Daoy (cell line): ENCODE measurements at places on chromosomes 13 and 19. TPM values are rescaled to one million over a fixed set of nuclear protein-coding genes. Genes with fewer than 3 reads are reported as not detected.

GRCh38 chr19:46859637-46860124, 1.1 kb upstream of the ARHGAP35 start:
- no peak for DNase-seq

IGFL3 gene
- not detected in 2 replicates for total RNA-seq

GRCh38 chr13:37383046-37383445, 215.5 kb downstream of the POSTN start:
- no peak for DNase-seq

DNA sequence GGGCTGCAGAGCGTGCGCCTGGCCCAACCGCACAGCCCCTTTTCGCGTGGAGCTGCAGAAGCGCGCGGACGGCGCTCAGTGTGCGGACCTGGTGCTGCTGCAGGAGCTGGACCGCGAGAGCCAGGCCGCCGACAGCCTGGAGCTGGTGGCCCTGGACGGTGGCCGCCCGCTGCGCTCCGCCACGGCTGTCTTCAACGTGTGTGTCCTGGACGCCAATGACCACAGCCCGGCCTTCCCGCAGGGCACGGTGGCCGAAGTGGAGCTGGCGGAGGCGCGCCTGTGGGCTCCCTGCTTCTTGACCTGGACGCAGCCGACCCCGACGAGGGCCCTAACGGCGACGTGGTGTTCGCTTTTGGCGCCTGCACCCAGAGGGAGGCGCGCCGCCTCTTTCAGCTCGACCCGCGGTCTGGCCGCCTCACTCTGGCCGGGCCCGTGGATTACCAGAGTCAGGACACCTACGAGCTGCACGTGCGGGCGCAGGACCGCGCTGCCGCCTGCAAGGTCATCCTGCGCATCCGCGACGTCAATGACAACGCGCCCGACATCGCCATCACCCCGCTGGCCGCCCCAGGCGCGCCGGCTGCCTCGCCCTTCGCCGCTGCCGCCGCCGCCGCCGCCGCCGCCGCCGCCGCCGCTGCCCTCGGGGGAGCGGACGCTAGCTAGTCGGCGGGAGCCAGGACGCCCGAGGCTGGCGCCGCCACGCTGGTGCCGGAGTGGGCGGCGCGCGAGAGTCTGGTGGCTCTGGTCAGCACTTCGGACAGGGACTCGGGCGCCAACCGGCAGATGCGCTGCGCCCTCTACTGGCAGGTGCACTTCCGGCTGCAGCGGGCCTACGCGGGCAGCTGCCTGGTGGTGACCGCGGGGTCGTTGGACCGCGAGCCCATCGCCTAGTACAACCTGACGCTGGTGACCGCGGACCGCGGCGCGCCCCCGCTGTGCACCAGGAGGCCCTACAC, 172.2 kb downstream of the OLFM4 start:
- no peak for DNase-seq

GRCh38 chr13:95457294-95457693, 95.2 kb upstream of the CLDN10 start:
- no peak for DNase-seq

GRCh38 chr19:32674153-32674930, 638 bp downstream of the ANKRD27 start:
- DNase-seq = no peak

DNA sequence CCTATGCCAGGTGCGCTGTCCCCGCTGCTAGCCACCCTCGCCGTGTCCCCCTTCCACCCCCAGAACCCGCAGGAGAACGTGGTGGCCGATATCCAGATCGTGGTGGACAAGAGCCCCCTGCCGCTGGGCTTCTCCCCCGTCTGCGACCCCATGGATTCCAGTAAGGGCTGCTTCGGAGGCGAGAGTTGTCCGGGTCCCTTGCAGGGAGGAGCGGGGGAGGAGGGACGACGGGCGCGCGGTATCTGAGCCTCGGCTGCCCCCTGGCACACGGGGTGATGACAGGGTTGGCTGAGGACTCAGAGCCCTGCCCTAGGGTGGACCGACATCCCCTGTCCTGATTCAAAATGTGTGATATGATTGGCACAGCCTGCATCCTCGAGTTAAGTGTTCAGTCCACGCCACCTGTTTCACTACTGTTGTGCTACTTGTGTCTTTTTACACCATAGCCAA, 653 bp downstream of the MVB12A start:
- DNase-seq = peak; percentile 63

DNA sequence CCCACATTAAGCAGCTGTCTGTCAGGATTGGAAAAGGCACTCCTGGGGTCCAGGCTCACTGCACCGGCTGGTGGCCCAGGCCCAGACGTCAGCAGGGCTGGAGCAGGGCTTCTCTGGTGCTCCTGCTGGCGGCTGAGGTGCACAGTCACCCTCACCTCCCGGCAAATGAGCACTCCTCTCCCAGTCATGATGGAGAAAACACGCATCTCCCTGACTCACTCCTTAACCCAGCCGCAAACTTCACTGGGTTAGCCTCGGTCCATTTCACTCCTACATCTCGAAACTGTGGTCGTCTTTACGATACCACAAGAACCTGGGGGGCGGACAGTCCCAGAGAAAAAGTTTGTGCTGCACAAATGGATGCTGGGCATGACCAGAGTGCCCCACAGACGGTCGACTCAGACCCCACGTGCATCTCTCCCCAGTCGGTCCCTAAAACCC, 3.3 kb upstream of the RASA3 start:
- DNase-seq = peak; percentile 71

ZNF649 gene
- 9.0 and 14.5 TPM in 2 replicates for total RNA-seq

- no peak for DNase-seq
Measured at GRCh38 chr13:113162783-113163685, 4.6 kb downstream of the PROZ start.

KRTDAP gene
- not detected in 2 replicates for total RNA-seq

- DNase-seq = no peak
Measured at GRCh38 chr13:21225082-21225481, 48.6 kb downstream of the MRPL57 start.

- DNase-seq = peak; percentile 49
Measured at GRCh38 chr19:17097593-17098126, 22.1 kb downstream of the MYO9B start.

DNA sequence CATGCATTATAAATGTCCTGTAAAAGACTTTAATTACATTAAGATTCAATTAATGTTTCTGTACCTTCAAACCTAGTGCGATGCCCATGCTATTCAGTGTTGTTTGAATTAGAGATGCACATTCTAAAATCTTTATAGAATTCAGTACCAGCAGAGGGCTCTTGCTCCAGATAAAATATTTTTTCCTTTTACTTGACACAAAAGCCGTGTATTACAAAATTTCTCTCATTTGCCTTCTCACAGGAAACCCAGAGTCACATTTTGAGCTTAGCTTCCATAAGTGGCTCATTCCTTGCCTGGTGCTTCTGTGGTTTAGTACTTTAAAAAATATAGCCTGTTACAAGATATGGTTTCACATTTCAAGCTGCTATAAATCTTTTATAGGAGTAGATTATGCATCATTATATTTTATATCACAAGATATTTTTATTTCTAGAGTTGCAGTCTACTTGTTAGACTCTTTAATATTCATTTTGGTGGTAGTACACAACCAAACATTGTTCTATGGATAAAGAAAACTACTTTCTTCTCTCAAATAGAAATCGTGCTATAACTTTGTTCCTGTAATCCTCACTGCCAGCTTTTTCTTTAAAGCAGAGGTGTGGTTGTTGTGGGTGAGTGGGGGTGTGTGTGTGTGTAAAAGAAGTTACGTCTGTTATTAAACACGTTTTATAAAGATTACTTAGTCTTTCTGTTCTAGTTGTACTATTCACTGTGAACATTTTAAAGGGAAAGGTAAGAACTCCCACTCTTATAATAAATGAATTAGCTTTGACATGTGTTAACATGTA, 101.4 kb downstream of the RNF17 start:
- no peak for DNase-seq

DNA sequence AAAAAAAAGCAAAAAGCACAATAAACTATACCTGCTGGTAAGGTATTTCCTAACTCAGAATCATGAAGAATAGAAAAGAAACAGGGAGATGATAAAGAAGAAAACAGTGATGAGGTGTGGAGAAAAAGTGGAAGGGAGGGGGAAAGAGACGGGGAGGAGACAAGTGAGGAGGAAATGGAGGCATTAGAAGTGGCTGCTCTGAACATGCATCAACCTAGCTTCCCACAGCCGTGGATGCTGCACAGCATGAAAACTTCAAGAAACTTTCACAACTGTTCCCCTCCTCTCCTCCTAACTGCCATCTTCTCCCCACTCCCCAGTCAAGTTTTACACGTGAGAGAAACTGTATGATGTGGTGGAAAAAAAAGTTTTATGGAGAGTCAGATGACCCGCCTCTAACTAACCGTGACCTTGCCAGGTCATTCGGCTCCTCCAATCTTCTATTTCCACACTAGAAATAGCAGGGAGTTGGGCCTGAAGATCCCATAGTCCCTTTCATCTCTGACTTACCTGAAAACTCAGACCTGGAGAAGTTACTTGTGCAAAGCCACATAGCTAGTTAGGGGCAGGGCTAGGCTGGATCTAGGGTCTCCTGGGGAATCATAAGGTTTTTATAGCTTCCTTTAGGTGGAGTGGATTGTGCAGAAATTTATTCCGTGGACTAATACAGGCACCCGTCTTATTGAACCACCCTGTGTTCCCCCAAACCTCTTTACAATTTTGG, 461.9 kb downstream of the KLF5 start:
- DNase-seq = no peak

DNA sequence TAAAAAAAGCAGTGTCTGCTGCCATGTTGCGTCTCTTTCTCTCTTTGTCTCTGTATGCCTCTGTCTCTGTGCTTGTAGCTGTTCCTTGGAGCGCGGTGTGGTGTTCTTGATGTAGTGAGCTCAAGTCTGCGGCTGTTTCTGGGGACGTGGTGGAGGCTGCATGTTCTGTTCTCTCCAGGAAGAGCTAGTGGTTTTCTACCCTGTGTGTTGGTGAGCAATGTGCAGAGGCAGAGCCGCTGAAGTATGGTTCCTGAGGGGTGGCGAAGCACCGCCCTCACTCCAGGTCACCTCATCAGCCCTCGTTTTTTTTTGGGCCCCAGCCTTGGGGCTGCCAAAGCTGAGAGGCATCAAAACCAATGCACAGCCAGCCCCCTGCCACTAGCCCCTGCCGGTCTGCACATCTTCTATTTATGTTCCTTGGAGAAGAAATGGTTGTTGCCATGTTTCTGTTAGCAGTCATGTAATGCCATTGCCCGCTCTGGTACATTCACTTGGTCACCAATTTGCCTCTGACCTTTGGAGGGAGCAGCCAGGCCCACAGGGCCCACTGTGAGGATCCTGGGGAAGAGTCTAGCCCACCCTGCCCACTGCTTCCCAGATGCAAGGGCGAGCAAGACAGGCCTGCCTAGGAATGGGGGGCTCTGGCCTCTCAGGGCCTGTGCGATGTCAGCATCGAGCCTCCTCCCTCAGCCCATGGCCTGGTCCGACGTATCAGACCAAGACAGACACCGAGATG, 7.2 kb downstream of the HNRNPL start:
- no peak for DNase-seq

IGSF23 gene
- total RNA-seq = not detected in 2 replicates

FIZ1 gene
- 2.2 and 4.1 TPM in 2 replicates for total RNA-seq

PDS5B gene
- 11.0 and 11.6 TPM in 2 replicates for total RNA-seq

- no peak for DNase-seq
Measured at GRCh38 chr13:73983109-73983508, 151.1 kb downstream of the KLF12 start.

SLC5A5 gene
- total RNA-seq = not detected in 2 replicates

TEKTIP1 gene
- total RNA-seq = not detected in 2 replicates

ZNF99 gene
- not detected in 2 replicates for total RNA-seq

- DNase-seq = no peak
Measured at GRCh38 chr19:42023943-42024260, 29.9 kb upstream of the ATP1A3 start.

FLT3 gene
- total RNA-seq = 1.0 and 1.8 TPM in 2 replicates

DNA sequence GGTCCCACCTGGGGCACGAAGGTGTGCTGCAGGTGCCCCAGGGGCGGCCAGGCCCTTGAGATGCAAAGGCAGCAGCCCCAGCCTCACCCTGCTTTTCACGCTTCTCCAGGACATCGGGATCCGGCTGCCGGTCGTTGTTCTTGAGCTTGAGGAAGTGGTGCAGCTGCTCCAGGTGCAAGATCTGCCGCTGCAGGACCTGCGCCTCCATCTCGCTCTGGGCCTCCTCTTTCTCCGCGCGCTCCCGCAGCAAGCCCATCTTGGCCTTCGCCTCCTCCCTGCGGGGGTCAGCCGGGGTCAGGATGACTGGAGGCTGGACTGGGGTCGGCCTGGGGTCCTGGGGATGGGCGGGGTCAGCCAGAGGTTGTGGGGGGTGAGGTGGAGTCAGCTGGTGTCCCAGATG, 21.5 kb upstream of the EMP3 start:
- no peak for DNase-seq

- DNase-seq = peak; percentile 0
Measured at GRCh38 chr13:53782488-53782961, 753.9 kb downstream of the OLFM4 start.

DNA sequence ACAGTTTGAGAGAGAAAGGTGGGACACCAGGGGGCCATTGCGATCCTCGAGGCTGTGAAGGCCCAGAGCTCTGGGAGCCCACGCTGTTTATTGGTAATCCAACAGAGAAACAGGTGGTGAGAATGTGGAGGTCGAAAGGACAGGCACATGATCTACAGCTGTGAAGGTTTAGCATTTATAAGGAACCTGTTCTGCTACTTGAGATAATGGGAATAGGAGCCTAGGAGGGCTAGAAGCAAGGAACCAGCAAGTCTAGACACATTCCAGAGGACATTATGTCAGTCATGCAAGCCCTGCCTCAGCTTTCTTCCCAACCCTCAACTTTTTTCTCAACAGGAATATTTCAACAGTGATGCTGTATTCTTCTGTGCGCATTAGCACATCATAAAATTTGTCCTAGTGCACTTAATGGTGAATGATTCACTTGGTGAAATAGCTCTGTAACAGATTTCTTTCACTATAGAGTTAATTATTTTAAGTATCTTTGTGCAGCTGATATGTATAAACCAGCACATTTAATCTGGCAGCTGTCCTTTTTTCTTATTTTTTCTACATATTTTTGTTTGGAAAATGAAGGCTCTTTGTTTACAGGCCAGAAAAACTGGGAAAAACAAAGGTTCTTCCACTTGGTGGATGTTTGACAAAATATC, 25.4 kb downstream of the ZNF90 start:
- DNase-seq = no peak

GRCh38 chr13:110137680-110138009, 169.3 kb downstream of the COL4A1 start:
- peak; percentile 39 for DNase-seq

DNA sequence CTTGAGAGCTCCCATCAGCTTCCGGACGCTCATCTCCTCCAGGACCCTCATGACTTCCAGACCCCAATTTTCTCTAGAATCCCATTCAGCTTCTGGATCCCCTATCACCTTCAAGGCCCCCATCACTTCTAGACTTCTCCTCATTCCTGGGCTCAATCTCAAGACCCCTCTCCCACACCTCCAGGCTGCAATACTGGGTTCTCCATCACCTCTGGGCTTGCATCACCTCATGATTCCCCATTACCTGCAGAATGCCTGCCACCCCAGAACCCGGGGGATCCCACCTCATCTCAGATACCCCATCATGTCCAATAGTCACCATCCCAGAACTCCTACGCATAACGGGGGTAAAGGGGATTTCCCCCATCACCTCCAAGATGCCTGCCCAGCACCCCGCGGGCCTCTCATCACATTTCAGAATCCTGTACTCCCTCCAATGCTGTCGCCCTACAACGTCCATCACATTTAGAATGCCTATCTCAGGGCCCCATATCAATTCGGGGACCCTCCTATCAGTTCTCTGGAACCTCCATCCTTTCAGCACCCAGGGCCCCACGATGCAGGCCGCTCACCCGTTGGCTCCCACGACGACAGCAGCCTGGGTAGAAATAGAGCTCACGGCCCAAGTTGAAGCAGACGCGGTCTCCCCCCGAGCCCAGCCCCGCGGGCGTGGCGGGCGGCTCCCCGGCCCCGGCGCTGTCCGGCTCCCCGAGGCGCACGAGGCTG, 738 bp downstream of the DMWD start:
- no peak for DNase-seq
